Dermis microvascular lymphatic vessel endothelial cell (primary cell): ENCODE measurements at places on chromosomes 7 and 10. TPM values are rescaled to one million over a fixed set of nuclear protein-coding genes. Genes with fewer than 3 reads are reported as not detected.

The AP5Z1 gene
- total RNA-seq = 17.6 and 33.1 TPM in 2 replicates

The GTF2IRD1 gene
- 4.1 and 6.8 TPM in 2 replicates for total RNA-seq

The NUDT13 gene
- 1.0 and 1.3 TPM in 2 replicates for total RNA-seq

The SLC18A3 gene
- total RNA-seq = not detected in 2 replicates

The TMEM196 gene
- not detected in 2 replicates for total RNA-seq

The ENO4 gene
- under 0.01 TPM in 1 of 2 replicates, not detected in the other for total RNA-seq

The DYNC1I1 gene
- total RNA-seq = 11.4 and 14.0 TPM in 2 replicates

The BUD31 gene
- total RNA-seq = 53.4 and 75.5 TPM in 2 replicates

The MAD1L1 gene
- 29.8 and 41.1 TPM in 2 replicates for total RNA-seq

The CCL24 gene
- not detected in 2 replicates for total RNA-seq

The MSS51 gene
- total RNA-seq = 0.39 and 0.63 TPM in 2 replicates

The ANKRD7 gene
- 0.13 TPM in 2 replicates for total RNA-seq

The PRTFDC1 gene
- 7.7 and 9.4 TPM in 2 replicates for total RNA-seq

The NUB1 gene
- 26.3 and 31.4 TPM in 2 replicates for total RNA-seq

The VTI1A gene
- total RNA-seq = 13.6 and 16.8 TPM in 2 replicates

The SPDYE1 gene
- not detected in 2 replicates for total RNA-seq

The SLC39A12 gene
- total RNA-seq = under 0.01 TPM in 1 of 2 replicates, not detected in the other

The CARD11 gene
- total RNA-seq = 3.2 and 7.0 TPM in 2 replicates

The OPN4 gene
- not detected in 2 replicates for total RNA-seq

The ERCC6 gene
- 10.5 and 12.3 TPM in 2 replicates for total RNA-seq

The C1QL3 gene
- total RNA-seq = 0.39 and 0.76 TPM in 2 replicates

The WEE2 gene
- under 0.01 and 0.13 TPM in 2 replicates for total RNA-seq

The ZNF800 gene
- total RNA-seq = 7.1 and 9.5 TPM in 2 replicates

The CFAP70 gene
- total RNA-seq = 0.13 and 0.26 TPM in 2 replicates

The PHKG1 gene
- total RNA-seq = 0.13 and 0.38 TPM in 2 replicates

The PLXDC2 gene
- 1.9 and 17.1 TPM in 2 replicates for total RNA-seq

The CYP3A7 gene
- total RNA-seq = not detected in 2 replicates

The LZTS2 gene
- 33.9 and 41.5 TPM in 2 replicates for total RNA-seq

The PRKCQ gene
- total RNA-seq = 0.38 and 0.39 TPM in 2 replicates

The PRKRIP1 gene
- total RNA-seq = 8.0 and 10.6 TPM in 2 replicates

The SPDYE6 gene
- total RNA-seq = not detected in 2 replicates

The PILRA gene
- total RNA-seq = 0.13 TPM in 1 of 2 replicates, not detected in the other
